Stimulated activated CD8-positive, alpha-beta memory T cell treated with anti-CD3 and anti-CD28 coated beads, Interleukin-15, amount 100 ng/mL, for 4 hours (primary cell): ENCODE measurements at places on chromosomes 11 and 22.

- DNase-seq: no peak
These were observed 191 bp upstream of the DEAF1 start for GRCh38 chr11:695288-695537.

GRCh38 chr22:38948181-38948940 is 9.0 kb upstream of the APOBEC3A start:
- DNase-seq: no peak

GRCh38 chr11:107591378-107592230 is 657 bp downstream of the ELMOD1 start:
- no peak for DNase-seq

GRCh38 chr11:35321532-35322317 is 97.6 kb downstream of the SLC1A2 start:
- no peak for DNase-seq

- DNase-seq: no peak
These were observed 13.4 kb upstream of the COMT start for GRCh38 chr22:19928207-19928606.

GRCh38 chr22:44956840-44957767 is 52.7 kb downstream of the PHF21B start:
- DNase-seq: no peak

DNA sequence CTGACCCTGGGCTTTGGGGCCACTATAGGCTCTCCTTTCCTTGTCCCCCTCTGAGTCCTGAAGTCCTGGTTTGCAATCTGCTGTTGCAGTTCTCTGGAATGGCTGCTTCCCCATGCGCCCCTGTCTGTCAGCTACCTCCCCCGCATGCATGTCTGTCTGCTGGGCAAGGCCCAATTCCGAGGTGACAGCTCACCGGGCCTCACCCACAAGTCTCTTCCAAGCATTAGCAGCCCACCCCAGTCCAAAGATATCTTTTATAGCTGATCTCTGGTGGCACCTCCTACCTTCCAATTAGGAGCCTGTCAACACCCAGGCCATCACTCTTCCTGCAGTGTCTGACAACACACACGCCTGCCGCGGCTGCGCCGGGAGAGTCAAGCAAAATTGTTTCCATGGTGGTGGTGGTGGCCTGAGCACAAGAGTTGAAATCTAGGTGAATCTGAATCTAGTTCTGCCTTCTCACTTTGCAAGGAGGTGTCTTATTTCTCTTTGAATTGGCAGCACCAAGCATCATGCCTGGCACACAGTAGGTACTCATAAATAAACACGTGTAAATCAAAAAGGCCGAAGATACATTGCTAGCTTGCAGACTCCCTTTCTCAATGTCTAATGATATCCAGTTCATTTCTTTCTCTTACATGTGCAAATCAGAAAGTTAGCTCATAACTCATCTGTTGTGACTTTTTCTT is 1.2 kb upstream of the LMO2 start:
- DNase-seq: no peak

GRCh38 chr11:69770540-69770939 is 4.6 kb downstream of the FGF4 start:
- no peak for DNase-seq

GRCh38 chr22:43126501-43127165 is 16.1 kb downstream of the BIK start:
- no peak for DNase-seq

GRCh38 chr22:23563111-23563510 is 17.0 kb downstream of the IGLL1 start:
- no peak for DNase-seq

GRCh38 chr22:35113341-35113740 is 47.4 kb downstream of the ISX start:
- DNase-seq: no peak

DNA sequence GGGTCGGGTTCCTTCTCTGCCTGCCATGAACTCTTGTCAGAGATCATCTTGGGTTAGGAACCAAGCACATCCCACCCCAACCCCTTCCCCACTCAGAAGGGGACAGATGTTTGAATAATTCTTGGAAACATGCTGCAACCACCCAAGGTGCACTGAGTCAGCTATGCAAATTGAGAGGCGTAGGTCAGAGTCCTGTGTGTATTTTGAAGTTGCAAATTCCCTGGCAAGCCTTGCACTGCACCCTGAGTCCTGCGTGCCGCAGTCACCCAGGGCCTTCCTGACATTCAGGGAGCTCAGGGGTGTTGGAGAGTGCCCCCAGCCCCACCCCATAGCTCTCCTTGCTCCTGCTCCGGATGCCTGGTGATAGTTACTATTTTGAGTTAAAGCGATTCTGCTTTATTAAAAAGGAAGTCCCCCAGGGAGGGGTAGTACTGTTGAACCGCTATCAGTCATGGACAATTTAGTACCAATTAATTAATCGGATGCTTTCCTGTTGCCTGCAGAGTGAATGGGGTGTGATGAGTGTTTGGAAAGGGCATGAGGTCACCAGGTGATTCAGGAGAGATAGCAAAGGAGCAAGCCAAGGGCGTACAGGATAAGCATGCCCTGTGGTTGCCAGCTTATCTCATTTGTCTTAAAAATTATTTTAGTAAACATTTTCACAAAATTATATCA is 123.7 kb downstream of the GRIK4 start:
- DNase-seq: no peak

DNA sequence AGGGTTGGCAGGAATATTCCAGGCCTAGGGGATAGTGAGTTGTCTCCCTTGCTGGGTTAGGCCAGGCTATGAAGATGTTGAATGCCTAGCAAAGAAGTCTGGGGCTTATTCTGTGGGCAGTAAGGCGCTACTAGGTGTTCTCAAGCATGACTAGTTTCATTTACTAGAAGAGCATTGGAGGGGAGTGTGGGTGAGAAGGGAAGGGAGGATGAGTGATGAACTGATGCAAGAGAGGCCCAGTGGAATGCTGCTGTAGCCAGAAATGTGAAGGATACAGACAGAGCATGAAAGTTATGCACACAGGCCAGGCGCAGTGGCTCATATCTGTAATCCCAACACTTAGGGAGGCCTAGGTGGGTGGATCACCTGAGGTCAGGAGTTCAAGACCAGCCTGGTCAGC is 33.5 kb downstream of the POU2F3 start:
- no peak for DNase-seq

DNA sequence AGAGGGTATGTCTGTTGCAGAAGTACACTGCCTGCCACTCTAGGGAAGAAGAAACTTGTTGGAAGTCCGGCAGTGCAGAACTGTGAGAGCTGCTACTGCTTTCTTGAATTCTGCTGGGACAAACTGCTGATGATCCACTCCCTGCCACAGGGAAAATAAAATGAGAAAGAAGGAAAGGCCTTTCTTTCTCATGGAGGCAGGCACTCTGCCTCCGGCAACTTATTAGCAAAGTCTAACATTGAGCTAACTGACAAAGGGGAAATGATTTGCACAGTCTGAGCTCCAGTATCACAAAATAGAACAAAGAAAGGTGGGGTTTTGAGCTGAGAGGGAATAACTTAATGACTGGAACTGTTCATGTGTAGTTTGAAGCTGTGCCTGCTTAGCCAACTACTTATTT is 134.6 kb downstream of the AASDHPPT start:
- no peak for DNase-seq

DNA sequence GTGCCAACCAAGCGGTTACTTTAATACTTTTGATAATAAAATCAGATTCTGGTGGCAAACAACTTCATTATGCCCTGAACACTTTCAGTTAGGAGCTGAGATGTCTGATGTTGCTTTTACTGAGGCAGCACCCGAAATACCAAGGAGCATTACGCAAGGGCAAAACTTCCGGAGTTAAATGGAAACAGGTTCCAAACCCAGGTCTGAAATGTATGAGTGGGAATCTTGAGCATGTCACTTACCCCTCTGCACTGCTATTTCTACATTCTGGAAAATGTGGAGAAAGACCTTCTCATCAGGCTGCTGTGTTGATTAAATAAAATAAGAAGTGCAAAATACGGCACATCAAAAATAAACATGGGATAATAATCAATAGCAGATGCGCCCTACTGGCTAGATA is 315.1 kb downstream of the LARGE1 start:
- DNase-seq: no peak

GRCh38 chr11:57972013-57972367 is 51.7 kb upstream of the OR9Q1 start:
- DNase-seq: no peak

DNA sequence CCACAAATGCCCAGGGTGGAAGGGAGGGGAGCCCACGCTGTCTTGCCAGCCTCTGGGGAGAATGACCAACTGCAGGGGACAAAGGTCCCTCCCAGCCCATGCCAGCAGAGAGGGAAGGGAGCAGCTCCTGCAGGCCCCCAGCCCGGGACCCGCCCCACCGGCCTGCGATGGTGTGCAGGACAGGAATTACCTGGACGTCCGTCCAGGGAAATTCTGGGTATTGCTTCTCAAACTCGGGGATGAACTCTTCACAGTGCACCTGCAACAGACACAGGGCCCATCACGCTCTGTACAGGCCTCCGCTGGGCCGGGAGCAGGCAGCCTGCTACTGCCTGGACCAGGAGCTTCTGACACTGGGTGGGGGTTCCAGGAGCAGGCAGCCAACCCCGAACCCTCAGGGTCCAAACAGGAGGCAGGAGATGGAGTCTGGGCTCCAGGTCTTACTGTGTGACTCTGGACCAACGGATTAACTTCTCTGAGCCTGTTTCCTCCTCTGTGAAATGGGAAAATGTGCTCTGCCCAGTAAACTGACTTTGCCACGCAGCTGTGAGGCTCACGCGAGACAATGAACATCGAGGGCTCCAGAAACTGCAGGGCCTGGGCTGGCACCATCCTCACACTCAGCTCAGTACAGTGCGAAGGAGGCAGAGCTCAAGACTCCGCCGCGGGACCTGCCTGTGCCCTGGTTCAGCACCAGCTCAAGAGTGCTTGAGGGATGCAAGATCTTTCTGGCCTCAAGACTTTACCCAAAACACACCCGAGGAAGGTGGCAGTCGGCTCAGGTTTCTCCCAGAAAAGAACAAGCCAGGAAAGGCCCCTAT is 17.4 kb downstream of the TTLL12 start:
- no peak for DNase-seq

- no peak for DNase-seq
These were observed 35.4 kb upstream of the ANO5 start for GRCh38 chr11:22157531-22157930.

DNA sequence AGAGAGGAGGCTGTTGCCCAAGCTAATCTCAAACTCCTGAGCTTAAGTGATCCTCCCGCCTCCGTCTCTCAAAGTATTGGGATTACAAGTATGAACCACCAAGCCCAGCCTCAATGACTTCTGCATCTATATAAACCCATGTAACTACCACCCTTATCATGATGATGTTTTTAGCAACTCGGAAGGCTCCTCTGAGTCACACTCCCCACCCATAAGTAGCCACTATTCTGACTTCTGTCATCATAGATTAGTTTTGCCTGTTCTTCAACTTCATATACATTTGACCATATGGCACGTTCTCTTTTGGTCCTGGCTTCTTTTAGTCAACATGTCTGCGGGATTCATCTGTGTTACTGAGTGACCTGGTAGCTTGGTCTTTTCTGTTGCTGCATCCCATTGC is 6.4 kb upstream of the FOSL1 start:
- DNase-seq: no peak

- DNase-seq: no peak
These were observed 953.0 kb downstream of the KCNA4 start for GRCh38 chr11:29063630-29064361.

DNA sequence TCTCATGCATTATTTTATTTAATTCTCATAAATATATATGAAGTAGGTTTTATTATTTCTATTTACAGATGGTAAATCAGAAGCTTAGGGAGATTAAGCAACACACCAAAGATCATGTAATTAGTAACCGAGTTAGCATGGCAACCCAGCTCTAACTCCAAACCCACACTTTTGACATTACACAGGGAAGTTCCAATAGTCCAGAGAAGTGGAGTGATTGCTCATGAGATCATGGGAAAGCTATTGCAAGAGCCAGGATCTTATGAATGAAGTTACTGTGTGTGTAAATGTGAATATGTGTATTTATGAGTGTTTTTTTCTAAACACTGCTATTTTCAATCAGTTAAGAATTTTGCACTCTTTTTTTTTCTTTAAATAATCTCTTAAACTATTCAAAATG is 225.8 kb upstream of the KIRREL3 start:
- DNase-seq: no peak

DNA sequence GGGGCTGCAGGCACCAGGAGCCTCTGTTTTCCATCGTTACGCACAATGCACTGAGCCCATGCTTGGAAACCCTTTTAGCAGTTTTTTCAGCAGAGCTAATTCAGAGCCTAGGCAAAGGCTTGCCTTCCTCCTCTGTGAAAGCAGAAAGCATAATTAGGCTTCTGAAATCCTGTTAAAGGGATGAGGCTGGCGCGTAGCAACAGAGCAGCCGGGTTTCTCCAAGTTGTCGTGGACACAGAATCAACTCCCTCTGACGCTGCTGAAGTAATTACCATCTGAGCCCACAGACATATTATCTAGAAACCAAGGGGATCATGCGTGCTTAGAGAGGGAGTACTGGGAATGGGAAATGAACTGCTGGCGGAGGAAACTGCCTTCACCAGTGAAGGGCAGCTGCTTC is 85.4 kb downstream of the MYO18B start:
- DNase-seq: no peak

- no peak for DNase-seq
These were observed 600 bp upstream of the GPR83 start for GRCh38 chr11:94401773-94402265.

GRCh38 chr11:134752964-134753770 is 341.1 kb upstream of the B3GAT1 start:
- DNase-seq: no peak

- DNase-seq: no peak
These were observed 8.1 kb downstream of the ATG13 start for GRCh38 chr11:46625406-46625805.

DNA sequence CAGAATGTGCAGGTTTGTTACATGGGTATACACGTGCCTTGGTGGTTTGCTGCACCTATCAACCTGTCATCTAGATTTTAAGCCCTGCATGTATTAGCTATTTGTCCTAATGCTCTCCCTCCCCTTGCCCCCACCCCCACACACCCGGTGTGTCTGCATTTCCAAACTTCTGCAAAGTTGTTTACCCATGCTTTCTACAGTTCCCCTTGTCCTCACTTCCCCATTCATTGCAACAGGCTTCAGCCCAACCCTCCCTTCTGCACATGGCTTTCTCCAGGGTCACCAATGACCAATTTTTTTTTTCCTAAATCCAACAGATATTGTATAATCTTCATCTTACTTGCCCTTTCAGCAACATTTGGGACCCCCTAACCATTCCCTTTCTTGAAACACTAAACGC is 32.0 kb upstream of the NUP50 start:
- no peak for DNase-seq

DNA sequence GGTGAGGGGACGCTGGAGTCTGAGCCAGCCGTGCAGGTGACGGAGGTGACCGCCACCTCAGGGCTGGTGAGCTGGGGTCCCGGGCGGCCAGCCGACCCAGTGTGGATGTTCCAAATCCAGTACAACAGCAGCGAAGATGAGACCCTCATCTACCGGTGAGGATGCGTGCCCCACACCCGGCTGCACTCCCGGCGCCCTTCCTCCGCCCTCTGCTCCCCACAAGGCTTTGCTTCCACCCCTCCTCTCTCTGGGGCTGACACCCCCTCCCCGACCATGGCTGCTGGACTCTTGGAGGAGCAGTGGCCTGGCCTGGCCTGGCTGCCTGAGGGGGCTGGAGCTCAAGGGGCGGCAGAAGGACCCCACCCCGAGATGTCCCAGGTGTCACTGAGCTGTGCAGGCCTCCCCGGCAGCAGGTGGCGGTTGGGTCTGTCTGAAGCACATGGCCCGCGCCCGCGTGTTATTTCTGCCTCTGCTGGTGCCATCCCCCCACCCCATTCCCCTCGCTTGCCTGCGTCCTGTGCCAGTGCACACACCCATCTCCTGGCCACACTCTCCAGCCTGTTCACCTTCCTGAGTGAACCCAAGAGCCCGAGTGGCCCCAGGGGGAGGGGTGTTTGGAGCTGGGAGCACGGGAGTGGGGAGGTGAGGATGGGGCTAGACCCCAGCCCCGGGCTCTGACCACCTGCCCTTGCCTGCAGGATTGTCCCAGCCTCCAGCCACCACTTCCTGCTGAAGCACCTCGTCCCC is 2.2 kb downstream of the LRFN4 start:
- DNase-seq: no peak
